ENCODE measurements at places on chromosomes 2 and 18.

DNA sequence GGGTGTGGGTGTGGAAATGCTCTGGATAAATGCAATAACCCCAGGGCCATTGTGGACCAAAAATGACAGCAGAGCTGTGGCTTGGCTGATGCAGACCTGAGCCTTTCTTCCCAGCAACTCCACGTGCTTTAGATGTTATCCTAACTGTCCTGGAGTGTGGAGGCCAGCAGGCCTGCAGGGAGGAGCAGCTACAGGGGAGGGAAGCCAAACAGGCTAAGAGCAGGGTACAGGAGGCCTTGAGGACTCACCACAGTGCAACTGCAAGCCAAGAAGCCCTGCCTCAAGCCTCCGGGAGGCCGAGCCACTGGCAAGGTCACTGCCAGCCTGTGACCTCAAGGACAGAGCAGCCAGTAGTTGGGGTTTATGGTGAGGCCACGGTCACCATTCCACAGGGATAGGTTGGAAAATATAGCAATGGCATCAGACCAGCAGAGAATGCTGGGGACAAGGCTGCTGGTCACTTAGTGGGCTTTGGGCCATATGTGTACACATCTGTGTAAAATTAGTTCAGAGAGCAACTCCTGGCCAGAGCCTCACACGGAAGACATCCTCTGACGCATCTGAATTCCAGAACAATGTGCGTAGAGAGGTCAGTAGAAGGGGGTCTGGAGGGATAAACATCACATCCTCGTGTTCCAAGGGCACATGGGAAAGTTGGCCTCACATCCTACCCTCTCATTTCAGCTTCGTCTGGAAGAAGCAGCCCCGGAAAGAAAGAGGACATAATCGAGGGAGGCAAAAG is 76.2 kb upstream of the UPP2 start:
- DNase-seq = peak; percentile 71

DNA sequence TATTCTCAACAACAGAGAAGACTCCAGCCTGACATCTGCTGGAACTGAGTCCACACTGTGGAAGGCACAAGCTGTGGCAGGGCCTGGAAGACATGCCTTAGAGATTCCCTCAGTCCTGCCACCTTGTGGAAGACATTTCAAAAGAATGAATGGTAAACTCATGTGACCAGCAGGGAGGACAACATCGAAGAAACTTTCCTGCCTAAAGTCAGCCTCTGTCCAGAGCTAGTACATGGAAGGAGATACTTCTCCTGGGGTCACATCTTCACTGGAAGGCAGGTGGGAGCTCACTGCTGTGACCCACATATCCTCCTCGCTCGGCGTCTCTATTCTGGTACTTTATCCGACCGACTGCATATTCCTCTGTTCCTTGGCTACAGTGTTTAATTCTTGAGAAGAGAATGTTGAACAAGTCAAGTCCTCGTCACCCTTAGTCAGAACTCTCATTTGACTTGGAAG is 59.5 kb downstream of the PUM2 start:
- peak; percentile 89 for DNase-seq

- no peak for DNase-seq
Observed at GRCh38 chr2:174492963-174493431, 6.2 kb upstream of the GPR155 start.

- DNase-seq = no peak
Observed at GRCh38 chr2:73343992-73344391, 41.6 kb upstream of the ALMS1 start.

DNA sequence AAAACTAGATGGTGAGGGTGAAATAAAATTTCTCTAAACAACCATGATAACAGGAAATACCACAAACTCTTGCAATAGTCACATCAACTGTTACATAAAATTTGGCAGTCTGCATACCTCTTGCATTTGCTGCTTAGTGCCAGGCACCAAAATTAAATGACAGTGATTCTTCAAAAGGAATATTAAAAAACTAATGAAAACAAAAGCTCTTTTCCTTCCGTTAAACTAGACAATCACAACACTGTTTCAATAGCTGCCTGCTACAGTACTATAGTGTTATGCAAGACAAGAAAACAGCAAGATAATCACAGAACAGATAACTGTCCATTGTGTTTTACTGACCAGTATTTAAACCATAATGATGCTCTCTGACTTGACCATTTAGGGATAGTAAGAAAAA is 239.0 kb upstream of the SMAD7 start:
- peak; percentile 37 for DNase-seq

- DNase-seq = no peak
Observed at GRCh38 chr2:53583583-53583982, 184.0 kb upstream of the CHAC2 start.

GRCh38 chr2:205775097-205775877 is 93.0 kb downstream of the NRP2 start:
- DNase-seq = no peak

GRCh38 chr2:12068796-12069538 is 322.5 kb downstream of the LPIN1 start:
- DNase-seq = no peak

- DNase-seq = no peak
Observed at GRCh38 chr18:76208678-76209306, 286.2 kb downstream of the ZNF516 start.

- no peak for DNase-seq
Observed at GRCh38 chr2:8234757-8235374, 447.0 kb upstream of the ID2 start.

GRCh38 chr18:51346404-51346803 is 148.9 kb upstream of the MEX3C start:
- no peak for DNase-seq

DNA sequence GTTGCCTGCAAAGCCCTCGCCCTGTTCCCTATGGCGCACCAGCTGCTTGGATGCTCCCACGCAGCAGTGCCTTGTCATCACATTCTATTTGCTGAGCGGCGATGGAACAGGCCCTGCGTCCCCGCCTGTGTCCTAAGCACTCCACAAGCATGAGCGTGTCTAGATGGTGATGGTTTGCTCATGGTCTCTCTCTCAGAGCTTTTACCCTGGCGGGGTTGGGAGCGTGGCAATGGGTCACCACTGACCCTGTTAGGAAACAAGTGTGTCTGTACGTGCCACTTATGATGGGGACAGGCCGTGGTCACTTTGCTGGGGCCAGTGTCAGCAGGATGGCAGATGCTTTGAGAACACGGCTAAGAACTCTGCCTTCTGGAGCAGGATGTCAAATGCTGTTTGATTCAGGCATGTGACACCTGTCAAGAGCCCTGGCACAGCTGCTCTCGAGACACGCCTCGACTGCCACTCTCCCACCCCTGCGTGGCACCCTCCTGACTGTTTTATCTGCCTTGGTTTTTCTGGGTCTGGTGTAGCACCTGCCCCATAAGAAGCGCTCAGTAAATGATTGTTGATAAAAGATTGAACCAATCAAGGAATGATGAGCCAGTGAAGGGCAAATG is 44.2 kb downstream of the RRM2 start:
- DNase-seq = no peak

- DNase-seq = no peak
Observed at GRCh38 chr2:65746931-65747675, 314.7 kb upstream of the SPRED2 start.

DNA sequence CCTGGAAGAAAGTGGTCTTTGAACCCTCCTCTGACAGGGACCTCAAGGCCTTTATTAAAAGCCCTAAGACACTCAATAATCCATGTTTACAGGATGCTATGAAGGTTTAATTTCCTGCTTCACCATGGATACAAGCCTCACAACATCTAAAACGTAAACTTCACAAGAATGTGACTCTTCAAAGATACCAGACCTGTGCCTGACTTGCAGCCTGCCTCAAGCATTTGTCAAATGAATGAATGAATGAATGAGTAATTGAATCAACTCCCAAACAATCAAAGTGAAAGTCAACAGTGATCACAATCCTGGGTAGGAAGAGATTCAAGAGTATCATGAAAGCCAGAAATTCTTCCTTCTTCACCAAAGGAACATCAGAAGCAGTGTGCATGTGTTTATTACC is 30.4 kb downstream of the KLF7 start:
- DNase-seq = peak; percentile 61

DNA sequence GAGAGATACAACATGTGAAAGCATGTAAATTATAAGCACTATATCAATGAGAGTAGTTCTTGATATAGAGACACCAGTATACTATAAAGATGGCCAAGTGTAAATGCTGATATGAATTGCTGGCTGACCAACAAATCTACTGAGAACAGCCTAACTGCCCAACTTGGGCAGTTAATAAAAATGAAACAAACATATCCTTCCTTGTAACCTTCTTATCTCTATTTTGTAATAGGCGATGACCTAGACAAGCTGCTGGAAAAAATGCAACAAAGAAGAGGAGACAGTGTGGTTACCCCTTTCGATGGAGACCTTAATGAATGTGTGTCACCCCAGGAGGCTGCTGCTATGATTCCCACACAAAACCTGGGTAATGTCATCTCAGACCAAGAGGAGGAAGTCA is 148.7 kb downstream of the ESCO1 start:
- no peak for DNase-seq

- no peak for DNase-seq
Observed at GRCh38 chr2:63051042-63051794, 588 bp downstream of the OTX1 start.

- DNase-seq = no peak
Observed at GRCh38 chr2:26179446-26179913, 6.6 kb downstream of the GAREM2 start.

DNA sequence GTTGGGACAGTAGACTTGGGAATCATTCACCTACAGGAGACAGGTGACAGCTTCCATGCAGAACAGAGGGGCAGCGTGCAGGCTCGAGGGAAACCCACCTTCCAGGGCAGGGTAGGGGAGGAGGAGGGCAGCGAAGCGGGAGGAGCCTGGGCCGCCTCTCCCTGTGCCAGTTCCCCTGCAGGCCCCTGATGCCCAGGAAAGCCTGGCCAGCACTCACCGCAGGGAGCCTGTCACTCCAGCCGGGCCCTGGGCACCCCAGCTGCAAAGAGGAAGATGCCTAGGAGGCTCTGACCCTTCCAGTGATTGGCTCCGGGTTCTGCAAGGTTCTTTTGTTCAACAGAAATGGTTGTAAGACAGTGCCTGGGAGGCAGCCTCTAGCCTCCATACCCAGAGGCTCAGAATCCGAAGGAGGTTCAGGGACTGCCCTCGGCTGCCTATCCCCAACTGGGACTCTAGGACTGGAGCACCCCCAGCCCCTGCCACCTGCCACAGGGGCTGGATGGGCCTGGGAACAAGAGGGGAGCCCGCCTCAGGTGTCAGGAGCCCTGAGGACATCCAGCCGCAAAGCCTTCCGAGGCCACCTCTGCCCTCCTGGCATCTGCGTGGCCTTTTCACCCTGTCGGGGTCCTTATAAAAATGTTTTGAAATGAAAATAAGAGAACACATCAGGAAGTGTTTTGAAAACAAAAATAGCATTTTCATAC is 103.2 kb downstream of the PTGR3 start:
- no peak for DNase-seq

DNA sequence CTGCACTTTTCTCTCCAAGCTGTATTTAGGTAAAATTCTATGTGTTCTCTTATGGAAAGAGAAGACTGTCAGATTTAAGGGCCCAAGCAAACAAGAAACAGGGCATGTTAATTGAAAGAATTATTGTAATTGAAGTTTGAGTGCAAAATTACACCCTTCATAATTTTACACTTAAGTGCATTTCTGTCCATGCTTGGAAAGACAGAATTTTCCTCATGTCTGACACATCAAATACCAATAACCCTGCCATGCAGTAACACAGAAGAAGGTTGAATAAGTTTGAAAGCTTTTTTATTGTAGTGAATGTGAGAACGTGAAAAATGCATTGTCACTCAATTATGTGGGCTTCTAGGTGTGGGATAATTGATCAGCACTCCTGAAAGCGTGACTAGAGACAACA is 52.9 kb upstream of the PARD3B start:
- DNase-seq = no peak

GRCh38 chr2:90069290-90069894 is 1377.9 kb downstream of the RPIA start:
- DNase-seq = peak; percentile 3

DNA sequence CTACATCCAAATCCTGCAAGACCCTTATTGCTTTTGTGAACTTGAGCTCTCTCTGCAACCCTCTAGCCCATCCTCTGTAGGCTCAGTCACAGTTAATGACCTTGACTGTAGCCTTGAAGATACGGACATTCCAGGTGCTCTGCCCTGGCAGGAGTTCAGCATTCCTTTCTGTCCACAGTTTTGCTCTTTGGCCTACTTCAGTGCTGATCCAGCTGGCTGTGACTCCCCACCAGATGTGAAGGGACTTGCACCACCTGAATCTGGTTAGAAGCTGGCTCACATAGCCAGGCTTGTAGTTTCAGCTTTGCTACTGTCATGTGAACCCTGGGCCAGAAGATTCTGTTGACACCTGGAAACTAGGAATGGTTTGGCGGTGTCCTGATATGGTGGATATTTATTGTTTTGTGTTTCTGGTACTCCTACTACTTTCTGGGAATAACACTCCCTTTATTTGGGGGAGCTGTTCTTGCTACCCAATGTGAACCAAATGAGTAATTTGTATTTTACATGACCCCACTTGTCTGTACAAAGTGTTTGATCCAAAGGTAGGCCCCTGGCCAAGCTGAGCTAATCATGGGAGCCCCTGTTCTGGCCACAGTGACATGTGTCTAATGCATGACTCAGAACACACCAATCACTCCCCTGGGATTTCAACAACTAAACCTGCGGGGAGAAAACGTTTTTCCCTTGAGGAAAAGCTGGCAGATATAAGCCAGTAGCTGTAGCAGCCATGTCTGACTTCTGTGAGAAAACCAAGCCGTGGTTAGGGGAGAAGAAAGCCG is 73.4 kb downstream of the CDCA7 start:
- no peak for DNase-seq

Data from HFFc6 (cell line).